ENCODE measurements at places on chromosomes 2 and 18.

GRCh38 chr2:67877301-67877700, 185.5 kb downstream of the C1D start:
- no peak for DNase-seq

- no peak for DNase-seq
Observed at GRCh38 chr2:174873471-174873870, 109.2 kb upstream of the CHRNA1 start.

GRCh38 chr2:99278793-99279291, 22.2 kb downstream of the LYG1 start:
- DNase-seq = no peak

- no peak for DNase-seq
Observed at GRCh38 chr2:160512491-160512890, 18.9 kb upstream of the RBMS1 start.

Measured in CD4-positive, alpha-beta T cell treated with Interleukin-17A for 1 hour (primary cell).